NCI-H460 (cell line): ENCODE measurements at places on chromosomes 4 and X. TPM values are rescaled to one million over a fixed set of nuclear protein-coding genes. Genes with fewer than 3 reads are reported as not detected.

The PABPC1L2A gene
- total RNA-seq = not detected in 2 replicates

The SRP72 gene
- 104 and 108 TPM in 2 replicates for total RNA-seq

The GAB1 gene
- 3.6 and 4.0 TPM in 2 replicates for total RNA-seq

The SOX3 gene
- total RNA-seq = not detected in 2 replicates

The TEX13B gene
- not detected in 2 replicates for total RNA-seq

The RNF212 gene
- total RNA-seq = 9.9 and 13.3 TPM in 2 replicates
